Stimulated activated CD4-positive, alpha-beta T cell treated with anti-CD3 and anti-CD28 coated beads, Interleukin-2, amount 100 ng/mL, for 4 hours (primary cell): ENCODE measurements at places on chromosomes 16 and 17.

- no peak for DNase-seq
These were observed 9.0 kb downstream of the MOSMO start for GRCh38 chr16:22016927-22017326.

GRCh38 chr17:64377769-64378282 lies 12.8 kb downstream of the PECAM1 start:
- DNase-seq = no peak

DNA sequence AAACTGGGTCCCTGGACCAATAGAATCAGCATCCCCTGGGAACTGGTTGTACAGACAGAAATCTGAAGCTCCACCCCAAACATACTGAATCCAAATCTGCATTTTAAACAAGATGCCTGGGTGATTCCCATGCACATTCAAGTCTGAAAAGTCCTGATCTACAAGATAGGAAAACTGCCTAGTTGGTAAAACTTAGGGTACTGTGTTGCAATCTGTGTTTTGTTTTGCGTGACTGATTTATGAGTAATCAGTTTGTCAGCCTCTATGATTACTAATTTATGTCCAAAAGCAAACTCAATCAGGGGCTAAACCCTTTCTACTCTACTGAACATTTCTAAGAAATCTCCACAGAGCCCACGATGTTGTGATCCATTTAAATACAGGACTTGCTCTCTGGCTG lies 103.8 kb downstream of the YPEL2 start:
- no peak for DNase-seq

GRCh38 chr17:81514489-81514738 lies 1.8 kb upstream of the ACTG1 start:
- DNase-seq = no peak

- no peak for DNase-seq
These were observed 77.4 kb downstream of the CDH13 start for GRCh38 chr16:82703871-82704768.

- DNase-seq = no peak
These were observed 693.4 kb downstream of the TOX3 start for GRCh38 chr16:51853586-51853985.

- DNase-seq = no peak
These were observed 17.1 kb downstream of the SGCA start for GRCh38 chr17:50182783-50183420.

- no peak for DNase-seq
These were observed 2.3 kb downstream of the NXPH3 start for GRCh38 chr17:49577963-49578362.

DNA sequence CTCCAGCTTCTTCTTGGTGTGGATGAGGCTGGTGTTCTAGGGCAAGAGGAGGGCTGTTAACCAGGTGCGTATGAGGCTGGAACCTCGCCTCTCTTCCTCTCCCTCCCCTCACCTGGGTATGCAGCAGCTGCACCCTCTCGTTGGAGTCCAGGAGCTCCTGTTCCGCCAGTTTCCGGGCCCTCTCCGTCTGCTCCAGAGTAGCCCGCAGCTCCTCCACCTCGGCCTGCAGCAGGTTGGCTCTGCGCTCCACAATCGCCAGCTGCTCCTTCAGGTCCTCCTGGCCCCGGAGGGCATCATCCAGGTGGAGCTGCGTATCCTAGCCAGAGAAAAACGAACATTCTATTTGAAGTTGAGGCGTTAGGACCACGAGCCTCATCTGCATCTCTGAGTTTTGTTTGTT lies 25.4 kb downstream of the MYH3 start:
- no peak for DNase-seq

DNA sequence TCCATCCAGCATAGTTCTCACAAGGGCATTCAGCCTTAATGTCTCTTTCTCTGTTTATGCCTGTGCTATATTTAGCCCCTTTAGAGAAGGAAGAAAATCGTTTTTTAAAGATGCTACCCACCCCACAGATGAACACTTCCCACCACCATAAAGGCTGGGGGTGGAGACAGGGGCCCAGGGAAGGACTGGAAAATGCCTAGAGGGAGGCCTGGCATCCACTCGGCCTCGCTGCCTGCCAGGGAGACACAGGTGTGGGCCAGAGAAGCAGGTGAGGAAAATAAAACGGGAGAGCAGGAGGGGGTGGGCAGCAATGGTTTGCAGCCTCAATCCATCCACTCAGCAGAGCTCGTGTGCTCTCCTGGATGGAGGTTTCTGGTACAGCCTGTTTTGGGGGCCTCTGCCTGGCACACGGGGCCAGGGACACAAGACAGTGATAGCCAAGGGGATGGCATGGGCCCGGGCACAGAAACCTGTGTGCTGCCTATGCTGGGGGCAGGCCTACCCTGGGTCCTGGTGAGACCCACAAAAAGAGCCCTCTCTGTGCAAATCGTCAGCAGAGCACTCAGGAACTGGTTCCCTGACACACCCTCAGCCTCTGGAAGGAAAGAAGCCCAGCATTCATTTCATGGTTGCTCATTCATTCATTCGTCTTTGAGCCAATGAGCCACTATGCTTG lies 121.4 kb downstream of the C16orf78 start:
- DNase-seq = no peak

DNA sequence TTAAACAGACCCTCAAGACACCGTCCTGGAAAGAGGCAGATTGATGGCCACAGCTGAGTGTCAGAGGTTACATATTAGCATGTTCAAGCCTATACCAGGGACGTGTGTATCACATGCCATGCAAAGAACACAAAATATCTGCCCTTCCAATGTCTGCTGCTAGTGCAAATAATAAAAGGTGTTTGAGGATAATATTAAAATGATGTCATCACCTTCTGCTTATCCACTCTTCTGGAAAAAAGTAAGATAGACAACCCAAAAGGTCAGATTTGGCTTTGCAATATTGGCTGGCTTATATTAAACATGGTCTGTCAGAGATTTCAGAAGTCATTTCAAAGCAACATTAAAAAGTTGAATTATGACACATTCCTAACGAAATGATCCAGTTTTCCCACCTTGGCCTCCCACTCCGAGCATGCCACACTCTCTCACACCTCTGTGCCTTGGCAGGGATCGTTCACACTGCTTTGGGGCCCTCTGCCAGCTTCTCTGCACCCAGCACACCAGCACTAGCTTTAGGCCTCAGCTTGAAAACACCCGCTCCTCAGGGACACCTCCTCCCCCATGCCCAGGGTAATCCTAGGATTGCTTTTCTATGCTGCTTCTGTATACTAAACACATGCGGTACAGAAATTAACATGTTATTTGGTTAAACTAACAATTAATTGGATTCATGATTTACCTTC lies 248.2 kb downstream of the NTN1 start:
- no peak for DNase-seq
